ENCODE measurements at places on chromosomes 5 and 9.

DNA sequence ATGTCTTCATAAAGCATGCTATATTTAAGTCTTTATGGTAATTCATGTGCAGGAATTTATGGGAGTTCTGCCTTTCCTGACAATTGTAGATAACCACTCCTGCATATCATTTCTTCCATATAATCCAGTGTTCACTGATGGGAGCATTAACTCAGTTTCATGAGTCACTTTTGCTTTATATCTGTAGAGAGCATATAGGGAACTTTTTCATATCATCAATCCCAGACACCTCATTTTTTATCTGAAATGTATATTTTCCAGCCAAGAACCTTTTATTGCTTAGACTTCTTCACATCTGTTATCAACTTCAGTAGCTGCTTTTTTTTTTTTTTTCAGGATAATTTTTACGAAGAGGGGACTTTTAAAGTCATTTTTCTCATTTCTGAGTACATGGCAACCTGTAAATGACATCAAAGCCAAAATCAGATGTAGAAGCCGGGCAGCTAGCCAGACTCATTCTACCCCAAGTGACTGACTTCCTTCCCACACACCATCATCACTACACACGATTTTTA, 41.1 kb downstream of the NFX1 start:
- DNase-seq = no peak

- DNase-seq = no peak
Observed at GRCh38 chr5:149012350-149012749, 50.5 kb downstream of the SH3TC2 start.

GRCh38 chr5:149654231-149654630, 72.9 kb downstream of the ARHGEF37 start:
- no peak for DNase-seq

- no peak for DNase-seq
Observed at GRCh38 chr5:59322058-59322457, 571.5 kb downstream of the PDE4D start.

Data from stimulated activated CD8-positive, alpha-beta memory T cell treated with anti-CD3 and anti-CD28 coated beads, Interleukin-4, amount 100 ng/mL, for 24 hours (primary cell).